ENCODE measurements at places on chromosomes 13 and 19.

DNA sequence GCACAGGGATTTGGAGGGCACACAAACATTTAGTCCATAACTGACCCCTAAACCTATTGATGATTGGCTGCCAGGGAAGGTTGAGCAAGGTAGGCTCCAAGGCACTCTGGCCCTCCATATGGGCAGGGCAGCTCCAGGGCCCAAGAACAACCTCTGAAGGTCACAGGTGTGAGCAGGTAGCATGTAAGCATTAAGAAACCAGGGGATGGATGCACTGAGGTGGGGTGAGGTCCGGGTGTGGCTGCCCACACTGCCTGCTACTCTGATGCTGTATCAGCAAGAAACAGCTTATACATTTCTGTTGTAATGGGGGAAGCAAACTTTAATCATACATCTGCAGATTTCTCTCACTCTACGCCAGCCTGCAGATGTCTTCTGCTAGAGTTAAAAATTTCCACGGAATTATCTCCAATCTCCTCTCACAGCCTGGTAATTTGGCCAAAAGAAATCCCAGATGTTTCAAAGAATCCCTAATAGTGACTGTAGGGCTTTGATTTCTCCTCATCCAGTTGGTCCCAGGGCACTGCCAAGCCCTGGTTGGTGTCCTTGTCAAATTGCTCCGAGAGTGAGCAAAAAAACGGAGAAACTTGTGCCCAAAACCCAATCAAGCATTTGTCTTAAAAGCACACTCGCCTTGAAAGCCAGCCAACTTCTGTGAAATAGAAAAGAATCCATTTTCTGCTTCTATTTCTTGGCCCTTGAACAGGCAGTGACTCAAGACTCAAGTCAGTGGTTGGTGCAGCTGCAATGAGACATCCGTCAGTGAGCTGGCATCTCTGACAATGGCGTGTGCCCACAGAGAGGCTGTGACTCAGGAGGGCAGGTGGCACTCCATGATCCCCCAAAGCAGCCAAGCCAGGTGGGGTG is 72.5 kb upstream of the MRI1 start:
- DNase-seq: peak; percentile 72

GRCh38 chr19:35310331-35310730 is 18.4 kb downstream of the MAG start:
- no peak for DNase-seq

GRCh38 chr13:29483211-29483610 is 112.3 kb downstream of the SLC7A1 start:
- DNase-seq: no peak

DNA sequence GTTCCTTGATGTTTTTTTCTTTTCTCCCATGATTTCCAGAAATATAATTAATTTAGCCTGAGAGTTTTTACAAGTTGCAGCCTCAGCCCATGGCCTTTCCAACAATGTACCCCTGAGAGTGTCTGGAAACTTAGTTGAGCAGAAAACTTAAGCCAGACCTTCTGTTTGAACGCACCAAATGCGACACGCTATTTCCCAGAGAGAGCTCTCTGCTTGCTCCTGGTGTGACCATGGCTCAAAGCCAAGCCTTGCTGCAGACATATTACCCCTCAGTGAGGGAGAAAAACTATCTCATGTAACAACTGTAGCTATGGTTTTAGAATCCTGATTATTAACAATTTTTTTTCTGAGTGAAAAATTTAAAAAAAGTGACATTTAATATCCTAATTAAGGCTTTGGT is 1204.5 kb upstream of the SLC10A2 start:
- DNase-seq: no peak

All from globus pallidus (tissue), 1 donor.